ENCODE measurements at places on chromosomes 16 and 17.

DNA sequence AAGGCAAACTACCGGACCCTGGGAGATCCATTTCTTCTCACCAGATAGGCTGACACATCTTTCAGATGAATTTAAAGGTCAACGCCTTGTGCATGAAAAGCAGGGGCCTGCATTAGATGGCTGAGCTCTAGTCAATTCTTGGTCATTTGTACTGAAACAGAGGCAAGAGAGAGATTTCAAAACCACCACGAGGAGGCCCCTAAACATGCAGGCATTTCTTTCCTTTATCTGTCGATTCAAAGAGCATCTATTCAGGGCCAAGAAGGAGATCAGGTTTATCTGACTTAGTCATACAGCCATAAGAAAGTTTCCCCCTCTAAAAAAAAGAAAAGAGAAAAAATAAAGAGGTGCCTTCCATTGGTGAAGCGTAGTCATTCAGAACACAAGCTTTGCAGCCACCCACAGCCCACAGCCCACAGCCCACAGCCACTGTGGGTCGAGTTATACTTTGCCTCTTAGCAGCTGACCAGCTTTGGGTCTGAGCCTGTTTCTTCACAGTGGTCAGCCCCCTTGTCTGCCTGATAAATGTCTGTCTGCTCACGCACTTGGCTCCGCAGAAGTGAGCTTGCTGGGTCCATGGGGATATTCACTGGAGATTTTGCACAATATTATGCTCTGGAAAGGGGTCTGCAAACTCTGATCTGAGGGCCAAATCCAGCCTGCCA is 207.5 kb downstream of the CDH13 start:
- DNase-seq, result no peak

DNA sequence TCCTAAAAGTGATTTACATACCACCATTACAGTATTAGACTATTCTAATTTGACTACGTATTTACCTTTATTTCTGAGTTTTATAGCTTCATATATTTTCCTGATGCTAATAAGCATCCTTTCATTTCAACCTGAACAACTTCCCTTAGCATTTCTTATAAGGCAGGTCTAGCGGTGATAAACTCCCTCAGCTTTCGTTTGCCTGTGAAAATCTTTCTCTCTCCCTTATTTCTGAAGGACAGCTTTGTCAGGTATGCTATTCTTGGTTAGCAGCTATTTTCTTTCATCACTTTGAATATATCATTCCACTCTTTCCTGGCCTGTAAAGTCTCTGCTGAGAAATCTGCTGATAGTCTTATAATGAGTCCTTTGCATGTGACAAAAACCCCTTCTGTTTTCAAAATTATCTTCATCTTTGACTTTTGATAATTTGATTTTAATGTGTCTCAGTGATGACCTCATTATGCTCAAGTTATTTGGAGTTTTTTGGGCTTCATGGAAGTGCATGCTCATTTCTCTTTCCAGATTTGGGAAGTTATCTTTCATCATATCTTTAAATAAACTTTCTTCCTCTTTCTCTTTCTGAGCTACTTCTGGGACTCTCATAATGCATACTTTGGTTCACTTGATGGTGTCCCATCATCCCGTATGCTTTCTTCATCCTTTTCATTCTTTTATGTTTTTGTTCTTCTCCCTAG is 285.4 kb upstream of the PMFBP1 start:
- no peak for DNase-seq

DNA sequence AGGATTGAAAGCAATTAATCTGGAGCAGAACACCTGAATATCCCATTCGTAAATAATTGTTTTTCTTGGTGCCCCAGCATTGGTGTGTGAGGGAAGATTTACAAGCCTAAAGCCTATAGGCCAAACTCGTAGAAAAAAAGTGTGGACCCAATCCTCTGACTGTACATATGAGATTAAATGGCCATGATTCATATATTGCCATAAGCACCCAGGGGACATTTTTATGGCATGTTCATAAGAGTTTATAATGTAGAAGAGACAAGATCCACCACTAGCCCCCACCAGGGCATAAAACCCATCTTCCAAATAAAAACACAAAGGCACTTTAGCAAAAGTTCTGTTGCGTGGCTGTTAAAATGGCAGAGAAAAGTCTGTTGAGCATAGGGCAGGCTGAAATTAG is 15.5 kb upstream of the SALL1 start:
- DNase-seq, result no peak

GRCh38 chr17:348692-349425 is 3.7 kb downstream of the RPH3AL start:
- DNase-seq, result no peak

DNA sequence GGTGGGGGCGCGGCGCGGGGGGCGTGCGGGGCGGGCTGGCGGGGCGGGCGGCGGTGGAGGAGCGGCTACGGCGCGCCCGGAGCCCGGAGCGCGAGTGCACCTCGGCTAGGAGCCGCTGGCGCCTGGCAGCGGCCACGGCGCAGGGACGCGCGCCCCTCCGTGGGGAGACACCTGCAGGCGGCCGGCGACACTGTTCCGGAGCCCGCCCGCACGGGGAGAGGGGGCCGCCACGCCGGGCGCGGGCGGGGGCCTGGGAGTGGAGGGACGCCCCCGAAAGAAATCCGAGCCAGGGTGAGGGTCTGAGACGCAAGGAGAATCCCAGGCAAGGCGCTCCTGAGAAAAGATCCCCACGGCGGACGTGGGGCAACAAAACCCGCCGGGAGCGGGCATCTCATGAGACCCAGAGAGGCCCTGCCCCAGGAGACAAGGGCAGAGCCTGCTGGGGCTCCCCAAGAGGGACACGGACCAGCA is at the start of gene GSG1L:
TSS of gene GSG1L (minus strand) at position 124 of the 471 bp plus-strand sequence. CDS start 290 bp downstream, outside the sequence.
- no peak for DNase-seq

All from renal cortex interstitium (tissue), 15 donors.